Fibroblast of skin of right biceps (primary cell): ENCODE measurements at places on chromosomes 12 and 14.

DNA sequence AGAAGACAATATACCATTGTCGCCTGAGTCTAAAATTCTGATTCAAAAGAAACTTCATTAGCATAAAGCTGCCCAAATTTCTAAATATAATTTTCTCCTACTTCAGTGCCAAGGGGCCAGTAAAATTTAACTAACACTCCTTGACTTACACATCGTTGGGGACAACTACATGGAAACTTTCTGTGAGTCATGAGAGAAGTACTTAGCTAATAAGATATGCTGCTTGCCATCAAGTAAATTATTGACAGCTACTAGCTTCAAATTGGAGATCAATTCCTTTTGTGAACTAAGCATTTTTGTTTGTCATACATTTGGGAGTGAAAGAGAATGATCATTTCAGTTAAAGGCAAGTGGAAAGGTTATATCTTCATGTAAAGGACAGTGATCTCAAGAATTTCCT lies 373.3 kb downstream of the MDGA2 start:
- no peak for DNase-seq

DNA sequence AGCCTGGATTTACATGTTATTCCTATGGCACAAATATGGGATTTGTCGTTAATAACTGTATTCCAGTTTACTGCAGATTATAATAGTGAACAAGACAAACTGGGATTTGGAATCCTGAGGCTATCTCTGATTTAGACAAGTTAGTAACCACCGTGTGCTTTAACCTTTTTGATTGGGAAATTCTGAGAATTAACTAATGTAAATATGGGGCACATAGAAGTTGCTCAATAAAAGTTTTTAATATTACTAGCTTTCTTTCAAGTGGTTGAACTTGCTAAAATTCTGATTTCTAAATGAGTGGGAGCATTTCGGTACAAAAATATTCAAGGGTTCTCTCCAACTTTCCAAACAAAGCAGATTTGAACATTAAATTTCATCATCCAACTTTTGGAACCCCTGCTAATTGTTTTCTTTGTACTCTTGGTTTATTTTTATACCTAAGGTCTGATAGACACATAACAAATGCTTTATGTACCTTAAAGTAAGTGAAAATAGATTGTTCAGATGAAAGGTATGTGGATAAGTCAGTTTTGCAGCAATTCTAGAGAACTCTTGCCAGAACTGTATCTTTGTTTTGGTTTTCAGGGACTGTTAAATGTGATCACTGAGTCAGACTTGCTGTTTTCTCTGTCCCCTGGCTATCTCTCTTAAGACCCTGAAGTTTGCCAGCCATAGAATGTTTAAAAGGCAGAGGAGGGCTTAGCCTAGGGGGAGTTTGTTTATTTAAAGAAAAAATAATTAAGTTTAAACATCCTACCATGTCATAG lies 57.5 kb downstream of the FRS2 start:
- peak; percentile 84 for DNase-seq

DNA sequence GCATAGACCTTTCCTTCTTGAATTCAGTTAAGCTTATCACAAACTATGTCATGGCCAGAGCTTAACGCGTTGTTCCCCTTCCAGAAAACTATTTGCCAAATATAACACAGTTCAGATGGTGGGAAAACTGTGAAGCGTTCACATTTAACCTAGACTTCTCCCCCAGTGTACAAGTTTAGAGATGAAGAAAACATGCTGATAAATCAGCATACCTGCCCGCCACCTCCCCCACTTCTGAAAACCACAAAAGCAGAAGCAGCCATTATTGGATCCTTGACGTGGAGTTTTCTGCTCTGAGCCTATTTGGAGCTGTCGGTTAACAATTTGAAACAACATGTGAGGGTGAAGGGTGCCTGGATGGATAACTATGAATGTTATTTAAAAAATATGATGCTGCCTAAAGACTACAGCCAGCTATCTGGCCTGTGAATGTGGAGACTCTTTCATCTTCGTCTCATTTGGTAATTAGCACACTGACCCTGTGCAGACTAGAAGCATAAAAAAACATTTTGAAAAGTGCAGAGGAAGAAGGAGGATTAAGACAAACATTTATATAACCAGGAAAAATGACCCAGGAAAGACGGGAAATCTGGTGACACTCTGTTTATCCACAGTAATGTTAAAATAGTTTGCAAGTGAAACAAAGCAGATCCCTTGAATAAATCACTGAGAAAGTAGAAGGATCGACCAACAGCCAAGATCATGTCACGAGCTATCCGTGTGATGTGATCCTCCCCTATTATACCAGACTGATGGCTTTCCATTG lies 408.2 kb downstream of the AEBP2 start:
- peak; percentile 78 for DNase-seq

GRCh38 chr12:905261-906031 lies 44.0 kb downstream of the RAD52 start:
- no peak for DNase-seq

DNA sequence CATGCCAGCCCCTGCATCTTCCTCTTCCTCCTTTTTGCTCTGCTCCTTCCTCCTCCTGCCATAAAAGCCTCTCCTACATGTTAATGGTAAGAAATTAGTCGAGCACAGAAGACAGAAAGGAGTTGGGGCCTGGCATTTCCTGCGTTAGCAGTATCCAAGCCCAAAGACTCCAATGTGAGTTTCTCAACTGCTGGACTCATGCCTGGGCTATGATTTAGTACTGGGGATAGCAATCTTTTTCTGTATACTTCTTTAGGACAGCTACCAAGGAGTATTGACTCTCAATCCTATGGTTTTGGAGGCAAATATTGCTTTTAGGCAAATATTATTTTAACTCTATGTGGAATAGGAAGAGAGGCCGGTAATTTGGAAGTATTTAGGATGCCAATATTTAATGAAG lies 18.0 kb upstream of the SLC38A4 start:
- DNase-seq = peak; percentile 29

GRCh38 chr14:77208291-77208978 lies 26.8 kb downstream of the TMEM63C start:
- peak; percentile 55 for DNase-seq

GRCh38 chr12:44777044-44777443 lies 99.1 kb downstream of the NELL2 start:
- DNase-seq = no peak

GRCh38 chr12:123634142-123634561 lies 523 bp downstream of the GTF2H3 start:
- no peak for DNase-seq

GRCh38 chr14:93115821-93116675 lies at the start of gene ITPK1:
Gene ITPK1, minus strand, starts transcription at chr14:93115925. Its CDS starts 762 bp downstream, at chr14:93115163.
- peak; percentile 71 for DNase-seq

- no peak for DNase-seq
These were observed 469 bp upstream of the LRFN5 start for GRCh38 chr14:41606282-41606531.
